CD14-positive monocyte (primary cell): ENCODE measurements at places on chromosomes 12 and 14.

GRCh38 chr14:99381688-99382060, 99.0 kb downstream of the SETD3 start:
- DNase-seq = no peak

DNA sequence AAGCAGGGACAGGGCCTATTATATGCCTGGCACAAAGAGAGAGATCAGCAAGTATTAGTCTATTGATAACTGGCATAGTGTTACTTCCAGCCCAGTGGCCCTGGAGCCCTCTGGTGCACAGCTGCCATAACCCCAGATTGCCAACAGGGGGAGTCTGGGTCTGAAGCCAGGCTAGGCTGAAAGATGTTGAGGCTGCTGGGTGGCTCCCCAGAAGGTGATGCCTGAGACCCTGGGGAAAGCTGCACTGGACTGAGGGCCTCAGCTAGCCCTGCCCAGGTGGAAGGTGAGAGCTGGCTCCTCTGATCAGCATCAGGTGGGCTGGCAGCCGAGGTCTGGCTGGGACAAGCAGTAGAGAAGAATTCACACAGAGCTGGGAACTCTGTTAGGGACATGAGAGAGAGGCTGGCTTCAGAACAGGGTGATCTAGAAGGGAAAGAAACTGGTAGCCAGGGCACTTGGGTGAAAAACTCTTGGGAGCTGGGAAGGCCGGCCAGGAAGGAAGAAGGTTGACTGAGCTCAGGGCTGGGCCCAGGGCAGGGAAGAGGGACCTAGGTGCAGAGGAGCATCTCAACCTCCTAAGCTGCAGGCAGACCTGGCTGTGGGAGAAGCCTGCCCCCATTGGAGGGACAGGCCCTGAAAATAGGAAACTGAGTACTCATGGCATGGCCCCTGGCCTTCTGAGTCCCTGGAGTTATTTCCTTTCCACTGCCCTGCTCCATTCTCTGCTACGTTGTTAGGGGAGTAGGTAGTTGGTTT, 3.9 kb downstream of the GZMH start:
- peak; percentile 31 for DNase-seq

DNA sequence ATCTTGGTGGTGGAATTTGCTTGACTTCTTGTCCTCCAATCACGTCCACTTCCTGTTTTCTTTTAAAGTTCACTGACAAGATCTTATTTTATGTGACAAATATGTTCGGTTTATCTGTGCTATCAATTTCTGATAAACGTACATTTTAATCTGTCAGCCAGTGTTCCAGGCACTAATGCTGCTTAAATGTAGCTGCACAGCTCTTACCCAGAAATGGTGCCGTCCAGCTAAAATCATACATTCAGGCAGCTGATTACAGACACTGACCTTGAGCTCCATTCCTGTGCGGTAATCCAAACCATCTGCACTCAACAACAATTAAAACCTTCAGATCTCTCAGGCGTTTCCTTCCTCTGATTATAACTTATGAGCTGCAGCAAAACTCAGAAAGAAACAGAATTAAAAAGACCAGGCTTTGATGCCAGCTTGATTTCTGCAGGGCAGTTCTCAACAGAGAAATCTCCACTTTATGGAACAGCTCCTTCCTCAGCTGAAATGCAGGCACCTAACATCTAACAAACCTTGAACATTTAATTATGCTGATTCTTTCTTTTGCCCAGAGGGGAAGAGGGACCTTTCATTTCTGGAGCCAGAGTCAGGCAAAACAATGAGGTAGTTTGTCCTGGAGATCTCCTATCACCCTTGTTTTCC, 26.4 kb upstream of the RASSF3 start:
- peak; percentile 47 for DNase-seq

DNA sequence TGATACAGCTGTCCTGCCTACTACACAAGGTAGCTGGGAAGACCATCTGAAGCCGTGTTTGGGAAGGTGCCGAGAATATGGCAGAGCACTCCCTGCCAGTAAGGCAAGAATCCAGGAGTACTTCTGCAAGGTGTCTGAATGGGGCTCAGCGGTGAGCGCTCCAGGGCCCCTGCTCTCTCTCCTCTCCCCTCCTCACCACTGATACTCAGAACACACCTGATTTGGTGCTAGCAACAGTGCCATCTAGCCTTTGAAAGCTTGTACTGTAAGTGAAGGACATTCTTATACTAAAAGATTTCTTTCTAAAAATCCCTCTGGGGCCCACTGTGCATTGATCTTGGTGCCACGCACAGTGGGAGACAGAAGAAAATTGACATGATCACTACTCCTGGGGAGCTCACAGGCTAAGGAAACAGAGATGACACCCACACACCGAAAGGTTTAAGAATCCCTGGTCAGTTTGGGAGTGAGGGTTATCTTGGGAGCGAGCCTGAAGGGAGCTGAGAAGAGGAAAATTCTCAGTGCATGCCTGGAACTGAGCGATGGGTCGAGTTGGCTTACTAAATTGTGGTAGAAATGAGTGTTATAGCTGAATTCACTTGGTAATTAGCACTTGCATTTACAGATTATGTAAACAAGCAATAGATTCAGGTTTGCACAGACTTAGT, 216.9 kb downstream of the NTF3 start:
- no peak for DNase-seq

DNA sequence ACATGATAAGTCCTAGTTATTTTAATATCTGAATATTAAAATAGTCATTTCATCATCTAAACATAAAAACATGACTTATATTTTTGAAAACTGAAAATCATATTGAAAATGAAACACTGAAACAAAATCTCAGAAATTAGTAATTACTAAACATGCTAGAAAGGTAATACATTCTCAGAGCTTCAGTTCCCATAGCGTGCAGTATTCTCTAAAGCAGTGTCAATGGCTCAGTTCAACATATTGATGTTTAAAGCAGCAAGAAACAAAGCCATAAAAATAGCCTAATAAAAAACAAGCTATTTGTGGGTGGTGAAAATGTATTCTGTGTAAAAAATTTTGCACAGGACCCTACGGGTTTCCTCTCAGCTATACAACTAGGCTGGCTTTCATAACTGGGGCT, 1337.4 kb downstream of the FSCB start:
- no peak for DNase-seq

DNA sequence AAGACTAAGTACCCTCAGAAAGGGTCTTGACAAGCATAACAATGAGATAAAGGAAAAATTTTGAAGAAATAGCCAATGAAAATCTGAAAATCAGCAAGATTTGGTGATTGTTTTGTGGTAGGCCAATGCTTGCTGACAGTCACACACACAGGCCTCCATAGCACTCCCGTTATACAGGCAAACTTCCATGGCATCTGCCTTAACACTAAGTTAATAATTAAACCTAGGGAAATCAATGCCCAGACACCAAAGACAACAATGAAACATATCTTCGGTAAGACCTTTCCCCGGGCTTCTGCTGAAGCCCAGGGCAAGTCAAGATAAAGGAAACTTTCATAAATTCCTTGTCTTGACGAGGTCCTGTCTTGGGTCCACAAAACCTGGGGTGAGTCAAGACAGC, 18.6 kb upstream of the RERGL start:
- no peak for DNase-seq
